ENCODE measurements at places on chromosomes 2 and 18. TPM values are rescaled to one million over a fixed set of nuclear protein-coding genes. Genes with fewer than 3 reads are reported as not detected.

GPAT2 gene
- total RNA-seq, result 5.2 TPM

MAB21L4 gene
- not detected for total RNA-seq

C1GALT1C1L gene
- total RNA-seq, result not detected

UBE2E3 gene
- 25.6 TPM for total RNA-seq

C2orf81 gene
- total RNA-seq, result 3.3 TPM

LTBP1 gene
- total RNA-seq, result 0.43 TPM

ABCG5 gene
- not detected for total RNA-seq

SLC30A3 gene
- total RNA-seq, result 0.12 TPM

FIGLA gene
- total RNA-seq, result not detected

MRPL33 gene
- total RNA-seq, result 55.4 TPM

SCN7A gene
- not detected for total RNA-seq

MYO7B gene
- 1.2 TPM for total RNA-seq

DYSF gene
- total RNA-seq, result 0.12 TPM

ITGB6 gene
- not detected for total RNA-seq

PRSS56 gene
- total RNA-seq, result not detected

C18orf54 gene
- 8.1 TPM for total RNA-seq

RESP18 gene
- total RNA-seq, result not detected

DSG2 gene
- total RNA-seq, result 0.53 TPM

CRYGD gene
- total RNA-seq, result not detected

KRTCAP3 gene
- 7.4 TPM for total RNA-seq

VPS4B gene
- 77.4 TPM for total RNA-seq

CNTNAP5 gene
- total RNA-seq, result not detected

PROC gene
- total RNA-seq, result not detected

KIAA2012 gene
- not detected for total RNA-seq

DPYSL5 gene
- 0.17 TPM for total RNA-seq

OSBPL1A gene
- total RNA-seq, result 1.4 TPM

ADAM23 gene
- total RNA-seq, result 0.26 TPM

HTR2B gene
- not detected for total RNA-seq

FAM228B gene
- total RNA-seq, result 10.1 TPM

LAMA1 gene
- total RNA-seq, result not detected

GPR39 gene
- not detected for total RNA-seq

CAPN13 gene
- not detected for total RNA-seq

Data from activated naive CD4-positive, alpha-beta T cell treated with anti-CD3 and anti-CD28 coated beads, Interleukin-2, amount 10 ng/mL, durations not matched to agents 5 hours and 36 hours (primary cell).